ENCODE measurements at places on chromosomes 2 and 18.
A peak's percentile ranks its signal among the peaks of the same experiment; 100 is the strongest.

DNA sequence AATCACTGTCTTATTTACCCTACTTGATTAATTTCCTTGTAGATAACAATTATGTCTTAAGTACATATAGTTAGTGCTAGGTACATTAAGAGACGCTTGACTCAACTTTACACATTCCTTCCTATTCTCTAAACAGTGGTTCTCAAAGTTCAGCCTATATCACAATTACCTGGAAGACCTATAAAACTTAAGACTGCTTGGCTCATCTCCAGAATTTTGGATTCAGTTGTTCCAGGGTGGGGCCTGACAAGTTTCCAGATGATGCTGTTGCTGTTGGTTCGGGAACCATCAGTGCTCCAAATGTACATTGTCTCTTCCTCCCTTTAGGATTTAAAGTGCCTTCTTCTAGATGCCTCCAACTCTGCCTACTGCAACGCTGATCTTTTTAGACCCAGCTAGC lies 4.0 kb downstream of the PPP3R1 start:
- no peak for DNase-seq

DNA sequence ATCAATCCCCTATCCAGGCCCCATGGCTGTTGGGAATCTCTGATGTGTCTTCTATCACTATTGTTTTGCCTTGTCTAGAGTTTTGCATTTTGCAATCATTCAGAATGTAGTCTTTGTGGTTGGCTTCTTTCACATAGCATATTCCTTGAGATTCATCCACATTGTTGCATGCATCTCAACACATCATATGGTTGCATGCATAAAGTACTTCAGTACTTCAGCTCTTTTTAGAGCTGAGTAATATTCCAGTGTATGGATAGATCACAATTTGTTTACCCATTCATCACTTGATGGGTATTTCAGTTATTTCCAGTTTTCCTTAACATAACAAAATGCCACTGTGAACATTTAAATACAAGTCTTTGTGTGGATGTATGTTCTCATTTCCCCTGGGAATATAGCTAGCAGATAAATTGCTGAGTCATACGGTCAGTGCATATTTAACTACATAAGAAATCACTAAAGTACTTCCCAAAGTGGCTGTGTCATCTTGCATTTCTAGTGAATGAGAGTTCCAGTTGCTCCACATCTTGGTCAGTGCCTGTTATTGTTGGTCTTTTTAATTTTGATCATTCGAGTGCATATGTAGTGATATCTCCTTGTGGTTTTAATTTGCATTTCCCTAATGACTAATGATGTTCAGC lies 138.8 kb downstream of the BCL11A start:
- DNase-seq, result no peak

GRCh38 chr2:210861038-210861665 lies 304.8 kb downstream of the CPS1 start:
- no peak for DNase-seq

GRCh38 chr18:48422947-48423378 lies 13.8 kb upstream of the ZBTB7C start:
- no peak for DNase-seq

DNA sequence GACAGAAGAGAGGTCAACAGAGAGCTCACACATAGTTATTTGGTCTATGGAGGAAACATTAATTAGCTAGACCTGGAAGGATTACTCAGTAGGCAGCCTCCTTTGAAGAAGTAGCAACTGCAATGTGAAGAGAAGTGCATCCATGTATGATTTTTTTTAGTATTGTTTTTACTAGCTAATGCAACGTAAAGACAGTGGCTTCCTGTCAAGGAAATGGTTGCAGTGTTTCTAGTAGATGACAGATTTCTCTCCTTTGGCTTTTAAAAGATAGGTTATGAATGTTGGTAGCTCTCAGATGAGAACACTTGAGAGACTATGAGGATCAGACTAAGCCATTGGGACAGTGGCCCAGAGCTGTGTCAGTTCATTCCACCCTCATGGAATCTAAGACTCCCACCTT lies 175.8 kb downstream of the AGPS start:
- DNase-seq, result no peak

DNA sequence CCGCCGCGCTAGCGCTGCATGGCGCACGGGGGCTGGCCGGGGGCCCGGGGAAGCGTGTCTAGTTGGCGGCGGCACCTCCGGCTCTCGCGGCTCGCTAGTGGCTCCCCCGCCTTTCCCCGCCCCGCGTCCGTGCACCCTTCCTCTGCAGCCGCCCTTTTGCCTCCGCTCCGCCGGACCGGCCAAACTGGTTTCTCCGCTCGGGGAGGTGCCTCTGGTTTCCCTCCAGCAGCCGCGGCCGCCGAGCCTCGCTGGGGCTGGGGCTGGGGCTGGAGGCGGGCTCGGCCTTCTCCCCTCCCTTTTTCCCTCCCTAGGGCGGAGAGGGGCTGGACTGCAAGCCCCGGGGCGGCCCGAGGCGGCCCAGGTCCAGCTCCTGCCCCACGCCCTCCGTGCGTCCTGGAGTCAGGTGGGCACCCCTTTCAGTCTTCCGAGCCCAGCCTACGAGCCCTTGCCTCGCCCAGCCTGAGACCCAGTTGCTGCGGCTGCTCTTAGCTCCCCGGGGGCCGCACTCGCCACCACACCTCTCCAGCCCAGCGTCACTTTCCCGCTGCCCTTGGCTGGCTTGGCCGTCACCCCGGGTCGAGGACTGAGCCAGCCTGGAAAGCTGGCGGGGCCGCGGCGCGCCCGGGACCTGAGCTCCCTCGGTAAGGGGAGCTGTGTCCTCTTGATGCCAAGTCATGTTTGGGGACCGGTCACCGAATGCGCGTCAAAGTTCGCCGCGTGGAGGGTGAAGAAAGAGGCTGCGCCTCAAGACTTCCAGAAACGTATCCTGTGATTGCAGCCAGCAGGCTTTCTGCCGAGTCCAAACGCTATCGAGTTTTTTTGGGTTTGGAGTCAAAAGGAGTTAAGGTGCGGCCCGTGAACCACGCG lies at the start of gene ATP8B1:
TSS of gene ATP8B1 (minus strand) at position 213 of the 867 bp plus-strand sequence. CDS start 71,508 bp downstream, outside the sequence.
- no peak for DNase-seq

- no peak for DNase-seq
Observed at GRCh38 chr2:237035781-237036475, 49.8 kb upstream of the COPS8 start.

DNA sequence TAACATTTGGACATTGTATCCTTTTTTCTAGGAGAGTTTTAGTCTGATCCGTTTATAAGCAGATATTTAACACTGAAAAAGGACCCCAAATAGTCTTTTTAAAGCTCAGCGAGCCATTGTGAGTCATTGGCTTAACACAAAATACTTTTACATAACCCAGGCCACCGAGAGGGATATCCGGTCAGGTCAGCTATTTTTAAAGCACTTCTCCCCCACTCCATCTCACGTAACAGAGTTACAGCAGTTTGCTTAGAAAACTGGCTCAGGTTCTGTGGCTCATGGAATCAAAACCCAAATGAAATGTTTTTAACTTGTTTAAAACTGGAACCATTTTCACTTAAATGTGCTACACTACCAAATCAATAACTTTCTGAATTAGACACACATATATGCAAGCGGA lies 23.9 kb downstream of the COL4A3 start:
- no peak for DNase-seq

DNA sequence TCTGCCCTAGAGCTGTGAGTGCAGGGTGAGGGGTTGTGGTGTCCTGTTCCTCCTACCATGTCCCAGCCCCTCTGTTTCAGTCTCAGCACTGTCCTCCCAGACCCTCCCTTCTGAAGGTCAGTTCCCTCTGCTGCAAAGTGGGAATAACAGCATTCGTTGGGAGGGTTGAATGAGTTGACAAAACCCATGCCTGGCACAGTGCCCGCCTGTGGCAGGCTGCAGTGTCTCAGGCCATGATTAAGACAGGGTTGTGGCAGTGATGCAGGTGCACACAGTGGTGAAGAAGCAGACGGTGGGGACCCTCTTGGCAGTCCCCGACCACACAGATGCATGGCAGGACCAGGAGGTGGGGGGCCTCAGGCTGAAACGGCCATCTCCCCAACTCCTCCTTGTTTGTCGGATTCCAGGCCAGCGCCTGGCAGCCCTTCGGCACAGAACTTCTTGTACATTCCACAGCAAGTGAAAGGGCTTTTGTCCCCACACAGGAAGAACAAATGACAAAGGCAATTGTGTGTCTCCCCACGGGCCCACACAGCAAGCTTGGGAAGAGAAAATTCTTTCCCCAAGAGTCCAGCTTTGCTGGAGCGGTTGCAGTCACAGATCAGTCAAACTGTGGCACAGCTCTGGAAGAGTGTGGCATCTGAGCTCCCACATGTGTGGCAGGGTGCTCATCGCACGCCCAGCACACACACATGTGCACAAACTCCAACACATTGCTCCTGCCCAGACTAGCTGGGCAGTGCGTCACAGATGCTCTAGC lies 92.0 kb upstream of the MSH2 start:
- DNase-seq, result peak; percentile 88

GRCh38 chr2:177584030-177584692 lies 191.6 kb downstream of the AGPS start:
- DNase-seq, result no peak

GRCh38 chr18:76687304-76687962 lies 134.9 kb upstream of the ZNF236 start:
- no peak for DNase-seq

DNA sequence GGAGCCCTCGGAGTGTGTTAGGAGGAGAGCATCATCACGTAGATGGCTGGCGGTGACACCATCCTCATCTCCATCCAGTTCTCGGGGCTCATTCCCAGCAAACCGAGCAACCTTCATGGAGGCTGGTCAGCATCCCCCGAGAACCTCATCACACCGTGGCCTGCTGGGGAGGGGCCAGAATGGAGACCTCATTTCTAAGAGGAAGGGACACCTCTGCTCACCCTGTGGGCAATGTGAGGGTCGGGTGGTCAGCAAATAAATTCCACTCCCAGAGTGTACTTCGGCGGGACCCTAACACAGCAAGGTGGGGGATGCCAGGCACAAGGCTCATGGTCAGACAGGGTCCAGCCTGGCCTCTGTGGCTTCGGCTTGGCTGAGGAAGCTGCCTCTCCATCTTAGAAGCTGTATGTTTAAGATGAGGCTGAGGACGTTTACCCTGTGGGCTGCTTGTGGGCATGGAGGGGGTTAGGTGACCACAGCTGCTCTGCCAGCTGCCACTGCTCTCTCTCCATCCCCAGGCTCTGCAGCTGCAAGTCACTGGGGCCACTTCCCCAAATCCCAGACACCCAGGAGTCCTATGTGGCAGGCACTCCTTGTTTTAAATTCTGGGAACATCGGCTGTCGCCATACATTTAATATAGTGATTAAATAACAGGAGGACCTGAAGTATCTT lies 56.5 kb upstream of the PXDN start:
- DNase-seq, result no peak

GRCh38 chr18:43800584-43800983 lies 523.3 kb upstream of the SYT4 start:
- DNase-seq, result no peak

DNA sequence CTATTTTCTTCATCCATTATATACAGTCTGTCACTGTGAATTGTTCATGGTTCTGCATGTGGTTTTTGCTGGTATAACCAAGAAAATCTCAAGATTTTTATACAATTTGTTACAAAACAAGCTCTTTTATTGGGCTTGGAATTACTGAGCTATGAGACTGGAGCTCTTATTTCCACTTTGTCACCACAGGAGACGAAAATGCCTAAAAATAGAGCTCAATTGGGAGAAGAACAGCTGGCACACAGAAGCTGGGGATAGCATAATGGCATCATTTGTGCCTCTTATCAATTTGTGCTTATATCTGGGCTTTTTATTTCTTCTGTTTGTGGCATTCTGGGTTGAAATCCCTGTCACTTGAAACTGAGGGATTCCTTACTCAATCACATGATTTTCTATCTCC lies 219.1 kb downstream of the CALCRL start:
- no peak for DNase-seq

- DNase-seq, result no peak
Observed at GRCh38 chr2:1687254-1687653, 57.1 kb downstream of the PXDN start.

DNA sequence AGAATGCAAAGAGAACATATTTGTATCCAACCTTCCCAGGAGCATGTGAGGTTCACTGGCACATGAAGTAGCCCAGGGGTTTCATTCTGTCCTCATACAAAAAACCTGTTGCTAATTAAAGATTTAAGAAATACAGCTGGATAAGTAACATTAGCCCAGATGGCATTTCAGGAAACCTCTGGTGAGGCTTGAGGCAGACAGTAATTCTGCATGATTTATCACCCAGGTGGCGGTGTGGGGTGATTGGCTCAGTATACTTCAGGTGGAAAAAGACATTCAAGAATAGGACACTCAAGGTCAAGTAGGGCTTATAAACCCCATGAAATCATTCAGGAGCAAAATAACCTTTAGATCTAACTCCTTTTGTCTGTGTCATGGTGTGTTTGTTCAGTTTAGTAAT lies 237.4 kb downstream of the RNF144A start:
- no peak for DNase-seq

- DNase-seq, result no peak
Observed at GRCh38 chr2:7956126-7956689, 725.6 kb upstream of the ID2 start.

- DNase-seq, result no peak
Observed at GRCh38 chr2:195695002-195695631, 38.1 kb downstream of the SLC39A10 start.

GRCh38 chr18:24031916-24032315 lies 17.4 kb downstream of the TTC39C start:
- DNase-seq, result no peak

DNA sequence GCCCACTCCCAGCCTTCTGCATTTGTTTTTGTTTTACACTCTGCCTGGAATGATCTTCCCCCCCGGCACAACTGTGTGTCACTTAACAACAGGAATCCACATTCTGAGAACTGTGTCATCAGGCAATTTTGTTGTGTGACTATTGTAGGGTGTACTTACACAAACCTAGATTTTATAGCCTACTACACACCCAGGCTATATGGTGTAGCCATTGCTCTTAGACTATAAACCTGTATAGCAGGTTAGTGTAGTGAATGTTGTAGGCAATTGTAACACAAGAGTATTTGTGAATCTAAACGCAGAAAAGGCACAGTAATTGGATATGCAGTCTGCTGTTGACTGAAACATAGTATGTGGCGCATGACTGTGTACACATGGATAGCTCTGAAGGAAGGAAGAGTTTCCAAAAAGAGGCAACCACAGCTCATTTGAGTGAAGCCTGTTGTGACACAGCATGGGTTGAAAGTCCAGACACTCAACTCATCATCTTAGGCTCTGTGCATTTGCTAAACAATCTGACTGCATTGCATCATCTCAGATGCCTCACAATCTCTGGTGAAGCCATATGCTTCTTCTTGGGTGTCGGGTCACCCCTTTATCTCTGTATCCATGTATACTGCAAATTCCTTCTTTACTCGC lies 506.6 kb upstream of the SPHKAP start:
- no peak for DNase-seq

Measured in C1 segment of cervical spinal cord (tissue), 14 donors.